Activated CD8-positive, alpha-beta memory T cell treated with anti-CD3 and anti-CD28 coated beads for 4 hours (primary cell): ENCODE measurements at places on chromosomes 4 and X.

- DNase-seq, result no peak
Measured at GRCh38 chr4:146916479-146917076, 29.1 kb downstream of the TTC29 start.

DNA sequence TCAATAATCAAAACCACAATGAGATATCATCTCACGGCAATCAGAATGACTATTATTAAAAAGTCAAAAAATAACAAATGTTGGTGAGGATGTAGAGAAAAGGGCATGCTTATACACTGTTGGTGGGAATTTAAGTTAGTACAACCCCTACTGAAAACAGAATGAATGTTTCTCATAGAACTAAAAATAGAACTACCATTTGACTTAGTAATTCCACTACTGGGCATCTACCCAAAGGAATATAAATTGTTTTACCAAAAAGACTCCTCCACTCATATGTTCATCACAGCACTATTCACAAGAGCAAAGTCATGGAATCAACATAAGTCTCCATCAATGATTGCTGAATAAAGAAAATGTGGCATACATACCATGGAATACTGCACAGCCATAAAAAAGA lies 278.1 kb upstream of the ARSJ start:
- no peak for DNase-seq

GRCh38 chr4:152536545-152537182 lies 772 bp upstream of the FBXW7 start:
- no peak for DNase-seq

DNA sequence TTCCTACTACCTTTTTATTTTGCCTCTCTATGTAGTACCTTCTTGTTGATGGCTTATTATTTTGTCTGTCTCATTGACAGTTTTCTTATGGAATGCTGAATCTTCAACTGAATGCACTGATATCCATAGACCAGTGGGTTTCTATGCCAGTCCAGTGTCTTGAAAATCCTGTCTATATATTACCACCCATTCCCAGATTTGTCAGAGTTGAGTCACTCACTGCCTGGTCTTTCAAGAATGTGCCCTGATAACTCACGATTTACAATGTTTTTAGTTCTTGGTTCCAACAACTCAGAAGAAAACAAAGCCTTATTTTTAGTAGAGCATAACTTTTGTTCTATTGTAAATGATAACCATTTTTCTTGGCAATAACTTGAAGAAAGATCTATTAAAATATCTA lies 606.0 kb upstream of the PITX2 start:
- DNase-seq, result no peak

DNA sequence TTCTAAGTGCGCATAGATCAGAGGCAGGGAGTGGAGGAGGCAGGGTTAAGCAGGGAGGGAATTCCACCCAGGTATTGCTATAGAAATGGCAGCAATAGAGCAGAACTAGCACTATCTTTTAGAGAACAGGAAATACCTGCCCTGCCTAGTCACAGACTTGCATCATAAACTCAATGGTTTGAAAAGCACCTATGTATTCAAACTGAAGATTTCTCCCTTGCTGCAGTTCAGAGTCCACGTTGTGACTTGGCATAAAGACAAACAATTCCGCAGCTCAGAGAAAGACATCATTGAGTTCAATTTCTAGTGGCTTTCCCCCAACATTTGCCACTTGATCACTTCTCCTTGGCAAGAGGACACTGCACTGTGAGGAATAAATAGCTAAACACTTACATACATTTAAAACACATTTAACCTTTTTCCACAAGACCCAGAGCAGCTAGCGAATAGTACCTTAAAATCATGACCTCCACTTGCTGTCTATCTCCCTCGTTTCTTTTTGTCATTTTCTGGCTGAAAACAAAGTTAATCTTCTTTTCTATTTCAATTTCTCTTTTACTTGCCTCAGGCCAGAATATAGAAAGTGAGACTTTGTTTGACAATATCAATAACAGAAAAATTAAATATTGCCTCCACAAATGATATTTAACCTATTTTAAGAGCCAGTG lies 42.4 kb downstream of the SLC7A11 start:
- DNase-seq, result no peak

DNA sequence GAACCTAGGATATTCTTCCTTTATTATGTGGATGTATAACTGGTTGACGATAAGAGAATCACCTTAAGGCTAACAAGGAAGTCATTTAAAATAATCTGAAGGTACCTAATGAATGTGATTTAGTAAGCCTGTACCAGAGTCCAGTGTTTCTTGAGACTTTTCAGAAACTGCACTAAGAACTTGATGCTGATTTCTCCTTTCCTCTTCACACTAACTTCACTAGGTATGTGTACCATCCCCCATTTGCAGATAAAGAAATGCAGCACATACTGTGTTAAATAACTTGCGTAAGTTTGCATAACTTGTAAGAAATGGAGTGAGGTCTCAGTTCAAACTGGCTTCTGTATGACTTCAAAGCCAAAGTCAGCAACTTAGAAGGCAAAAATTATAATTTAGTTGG lies 63.3 kb downstream of the ELOVL6 start:
- no peak for DNase-seq

- no peak for DNase-seq
Measured at GRCh38 chr4:137661693-137662092, 129.4 kb upstream of the PCDH18 start.

DNA sequence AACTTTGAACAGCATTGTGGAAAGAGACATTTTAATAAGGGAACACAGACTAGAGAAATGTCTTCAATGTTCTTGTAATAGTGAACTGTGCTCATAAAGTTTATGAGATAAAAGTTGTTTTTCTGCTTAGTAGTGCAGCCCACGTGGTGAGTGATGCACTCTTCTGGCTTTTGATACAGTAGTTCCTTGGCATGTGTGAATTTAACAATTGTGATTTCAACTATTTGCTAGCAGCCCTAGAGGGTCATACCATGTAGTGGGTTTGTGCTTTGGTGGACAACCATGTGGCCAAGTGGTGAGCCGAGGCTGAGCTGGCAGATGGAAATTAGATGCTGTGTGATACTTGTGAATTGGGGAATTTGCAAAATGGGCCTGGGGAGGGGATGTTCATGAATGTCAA lies 116.2 kb upstream of the SLC4A4 start:
- no peak for DNase-seq
